Epithelial cell of esophagus (primary cell): ENCODE measurements at places on chromosomes 1 and 21.

DNA sequence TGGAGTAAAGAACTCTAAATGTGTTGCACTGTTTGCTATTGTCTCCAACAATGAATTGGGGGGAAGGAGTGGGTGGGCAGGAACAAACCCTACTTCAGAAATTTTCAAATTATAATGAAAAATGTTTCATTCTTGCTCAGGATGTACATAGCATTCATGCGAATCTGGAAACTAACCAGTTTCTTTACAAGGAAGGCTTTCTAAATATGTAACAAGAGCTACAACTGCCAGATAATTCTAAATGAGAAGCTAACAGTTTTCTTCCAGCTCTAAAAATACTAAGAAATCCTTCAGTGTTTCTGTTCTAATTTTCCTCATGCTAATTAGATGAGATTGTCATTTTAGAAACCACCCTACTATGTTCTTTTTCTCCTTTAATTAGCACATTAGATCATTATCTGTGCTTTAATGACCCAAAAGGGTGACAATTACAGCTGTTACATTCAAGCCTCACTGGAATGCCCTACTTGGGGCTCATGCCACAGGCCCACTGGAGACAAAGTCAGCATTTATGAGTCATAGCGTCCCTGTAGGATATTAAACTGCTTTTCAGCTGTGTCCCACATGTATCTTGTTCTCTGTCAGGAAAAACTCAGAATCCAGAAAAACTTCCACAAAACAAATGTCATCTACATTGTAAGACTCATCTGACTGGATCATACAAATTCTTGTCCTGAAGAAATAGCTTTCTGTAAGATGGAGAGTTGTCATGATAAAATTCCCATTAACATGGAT is 804.6 kb upstream of the CXADR start:
- DNase-seq, result no peak

- DNase-seq, result no peak
Measured at GRCh38 chr1:218969006-218969405, 204.7 kb upstream of the LYPLAL1 start.

DNA sequence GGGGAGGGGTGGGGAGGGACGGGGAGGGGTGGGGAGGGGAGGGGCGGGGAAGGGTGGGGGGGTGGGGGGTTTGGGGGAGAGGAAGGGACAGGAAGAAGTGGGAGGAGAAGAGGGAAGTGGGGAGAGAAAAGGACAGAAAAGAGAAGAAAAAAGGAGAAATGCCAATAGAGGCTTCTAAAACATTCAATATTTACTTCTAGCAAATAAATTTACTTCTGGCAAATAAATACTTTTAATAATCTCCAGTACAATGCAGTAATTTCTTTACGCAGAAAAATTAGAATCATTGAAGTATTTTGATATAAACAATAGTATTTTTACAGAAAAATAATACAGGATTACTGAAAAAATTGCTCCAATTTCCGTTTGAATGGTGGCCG is 9.4 kb upstream of the GPR161 start:
- DNase-seq, result no peak

DNA sequence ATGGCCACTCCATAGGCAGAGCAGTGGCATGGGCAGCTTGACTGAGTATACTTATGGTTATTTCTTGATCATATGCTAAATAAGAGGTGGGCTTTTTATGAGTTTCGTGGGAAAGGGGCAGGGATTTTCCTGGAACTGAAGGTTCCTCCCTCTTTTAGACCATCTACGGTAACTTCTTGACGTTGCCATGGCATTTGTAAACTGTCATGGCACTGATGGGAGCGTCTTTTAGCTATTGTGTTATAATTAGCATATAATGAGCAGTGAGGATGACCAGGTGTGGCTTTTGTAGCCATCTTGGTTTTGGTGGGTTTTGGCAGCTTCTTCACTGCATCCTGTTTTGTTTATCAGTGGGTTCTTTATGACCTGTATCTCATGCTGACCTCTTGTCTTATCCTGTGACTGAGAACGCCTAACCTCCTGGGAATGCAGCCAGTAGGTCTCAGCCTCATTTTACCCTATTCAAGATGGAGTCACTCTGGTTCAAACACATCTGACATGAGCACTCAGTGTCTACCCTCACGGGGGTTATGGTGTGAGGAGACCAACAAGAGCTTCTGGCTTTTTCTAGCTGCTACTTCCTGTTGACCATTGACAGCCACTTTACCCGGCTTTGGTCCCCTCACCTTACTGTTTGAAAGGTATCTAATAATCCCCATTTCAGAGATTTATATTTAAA is 71.7 kb downstream of the GALNT2 start:
- DNase-seq, result no peak
